ENCODE measurements at places on chromosomes 4 and X.

DNA sequence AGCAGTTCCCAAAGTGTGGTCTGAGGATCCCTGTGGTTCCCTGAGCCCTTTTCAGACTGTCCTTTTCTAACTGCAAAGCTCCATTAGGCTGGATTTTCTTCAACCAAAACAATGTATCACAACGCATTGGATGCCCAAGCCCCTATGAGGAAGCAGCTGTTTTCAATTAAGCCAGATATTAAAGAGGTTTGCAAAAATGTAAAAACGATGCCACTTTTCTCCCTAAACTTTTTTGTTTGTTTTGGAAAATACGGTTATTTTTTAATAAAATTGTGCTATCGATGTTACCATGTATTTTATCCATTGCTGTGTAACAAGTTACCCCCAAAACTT, 170.4 kb upstream of the BCOR start:
- H3K4me3 ChIP-seq: no peak overlapping the region
- no peak overlapping the region for H3K27ac ChIP-seq
- no peak for DNase-seq
- H3K4me1 ChIP-seq: peaks cover 7% of the 10 kb centered on the region

DNA sequence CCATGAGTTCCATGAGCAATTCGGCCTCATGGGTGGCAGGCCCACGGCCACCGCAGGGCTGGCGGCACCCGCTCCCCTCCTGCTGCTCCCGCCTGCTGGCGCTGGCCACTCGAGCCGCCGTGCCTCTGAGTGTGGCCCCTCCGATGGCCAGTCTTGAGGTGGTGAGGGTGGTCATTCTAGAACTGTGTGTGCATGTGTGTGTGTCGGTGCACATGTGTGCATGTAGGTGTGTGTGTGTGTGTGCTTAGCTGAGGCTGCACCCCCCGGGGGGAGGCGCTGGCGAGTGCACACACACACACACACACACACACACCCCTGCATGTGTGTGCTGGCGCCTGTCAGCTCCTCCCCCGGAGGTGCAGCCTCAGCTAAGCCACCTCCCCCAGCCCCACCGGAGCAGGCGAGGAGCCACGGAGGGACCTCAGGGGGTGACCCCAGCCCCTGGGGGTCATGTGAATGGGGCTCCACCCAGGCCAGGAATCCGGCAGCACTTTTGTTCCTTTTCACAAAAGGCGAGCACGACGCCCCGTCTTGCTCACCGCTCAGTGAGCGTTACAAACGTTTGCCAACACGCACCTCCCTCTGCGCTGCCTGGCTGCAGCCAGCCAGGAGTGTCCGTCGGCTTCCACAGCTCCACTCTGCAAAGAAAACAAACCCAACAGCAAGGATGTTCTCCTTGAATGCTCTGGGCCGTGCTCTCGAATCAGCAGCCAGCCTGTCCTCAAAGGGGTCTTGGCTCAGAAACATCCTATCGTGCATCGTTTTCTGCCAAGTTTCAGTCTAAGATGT, 29.9 kb downstream of the FGFRL1 start:
- no peak for DNase-seq
- no peaks in the 10 kb centered on the region for H3K36me3 ChIP-seq
- H3K27me3 ChIP-seq: peaks cover 13% of the 10 kb centered on the region
- H3K4me1 ChIP-seq: no peaks in the 10 kb centered on the region
- H3K27ac ChIP-seq: no peak overlapping the region

DNA sequence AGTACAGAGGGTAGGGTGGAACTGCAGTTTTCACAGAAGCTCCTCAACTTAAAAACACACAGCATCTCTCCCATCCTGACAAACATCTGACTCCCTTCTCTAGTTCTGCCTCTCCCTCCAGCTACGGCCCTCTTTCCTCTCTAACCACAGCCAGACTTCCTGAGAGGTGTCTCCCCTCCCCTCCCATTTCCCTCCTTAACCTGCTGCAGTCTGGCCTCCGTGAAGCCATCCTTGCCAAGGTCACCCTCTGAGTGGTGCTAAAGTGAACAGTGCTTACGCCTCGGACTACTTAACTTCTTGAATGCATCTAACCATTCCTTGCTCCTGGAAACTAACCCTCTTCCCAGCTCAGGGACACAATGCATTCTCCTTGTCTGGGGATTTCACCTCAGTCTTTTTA, 53.3 kb downstream of the RTL5 start:
- H3K36me3 ChIP-seq: no peaks in the 10 kb centered on the region
- H3K4me3 ChIP-seq: no peak overlapping the region
- DNase-seq: no peak
- peaks cover 13% of the 10 kb centered on the region for H3K4me1 ChIP-seq

DNA sequence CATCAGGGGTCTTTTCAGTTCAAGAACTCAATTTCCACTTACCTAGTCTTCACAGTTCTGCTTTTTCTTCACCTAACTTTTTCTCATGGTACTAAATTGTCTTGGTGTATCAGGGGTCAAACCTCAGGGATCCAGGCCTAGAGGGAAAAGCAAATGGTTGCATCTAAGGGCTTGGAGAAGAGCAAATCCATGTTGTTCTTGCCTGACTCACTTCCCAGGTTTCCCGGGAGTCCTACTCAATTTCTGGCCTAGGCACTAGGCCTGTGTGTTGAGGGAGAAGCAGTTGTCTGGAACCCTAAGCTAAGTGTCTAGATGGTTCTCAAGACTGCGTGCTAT, 191.9 kb upstream of the STK26 start:
- DNase-seq: no peak
- H3K27me3 ChIP-seq: no peaks in the 10 kb centered on the region
- no peaks in the 10 kb centered on the region for H3K36me3 ChIP-seq
- H3K27ac ChIP-seq: no peak overlapping the region

GRCh38 chr4:174056959-174057358, 226.5 kb downstream of the FBXO8 start:
- H3K4me3 ChIP-seq: no peak overlapping the region
- no peaks in the 10 kb centered on the region for H3K4me1 ChIP-seq
- H3K36me3 ChIP-seq: no peaks in the 10 kb centered on the region
- H3K27ac ChIP-seq: no peak overlapping the region
- no peak for DNase-seq

- H3K4me3 ChIP-seq: no peak overlapping the region
- peaks cover 4% of the 10 kb centered on the region for H3K27me3 ChIP-seq
- H3K4me1 ChIP-seq: no peaks in the 10 kb centered on the region
- no peak for DNase-seq
Measured at GRCh38 chr4:57194068-57194611, 84.0 kb upstream of the IGFBP7 start.

Data from effector memory CD4-positive, alpha-beta T cell (primary cell).